ENCODE measurements at places on chromosomes 12 and 14.

DNA sequence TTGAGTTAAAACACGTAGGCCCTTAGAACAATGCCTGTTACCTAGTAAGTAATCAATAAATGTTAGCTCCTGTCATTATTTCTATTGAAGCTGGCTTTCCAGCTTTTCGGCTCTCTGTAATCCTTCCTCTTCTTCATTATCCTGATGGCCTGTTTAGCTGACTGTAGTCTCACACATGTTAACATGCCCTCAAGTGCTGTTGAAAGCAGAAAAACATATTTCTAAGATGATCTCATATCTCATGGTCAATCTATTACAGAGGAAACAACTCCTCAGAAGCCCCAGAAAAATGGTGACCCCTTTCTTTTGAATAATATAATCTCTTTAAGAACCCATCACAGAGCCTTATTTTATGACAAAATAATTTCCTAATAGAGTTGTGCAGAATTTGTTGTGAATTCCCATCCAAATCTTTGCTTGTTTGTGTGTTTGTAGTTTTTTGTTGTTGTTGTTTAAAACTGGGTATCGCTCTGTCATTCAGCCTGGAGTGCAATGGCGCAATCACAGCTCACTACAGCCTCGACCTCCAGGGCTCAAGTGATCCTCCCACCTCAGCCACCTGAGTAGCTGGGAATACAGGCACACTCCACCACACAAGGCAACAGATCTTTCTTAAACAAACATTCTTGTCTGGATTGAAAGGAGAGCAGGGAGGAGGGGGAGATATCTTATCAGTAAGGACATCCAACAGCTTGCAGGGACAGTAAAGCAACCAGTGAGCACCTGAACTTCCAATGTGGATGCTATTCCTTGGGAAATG lies 242.5 kb upstream of the CAND1 start:
- DNase-seq, result no peak

DNA sequence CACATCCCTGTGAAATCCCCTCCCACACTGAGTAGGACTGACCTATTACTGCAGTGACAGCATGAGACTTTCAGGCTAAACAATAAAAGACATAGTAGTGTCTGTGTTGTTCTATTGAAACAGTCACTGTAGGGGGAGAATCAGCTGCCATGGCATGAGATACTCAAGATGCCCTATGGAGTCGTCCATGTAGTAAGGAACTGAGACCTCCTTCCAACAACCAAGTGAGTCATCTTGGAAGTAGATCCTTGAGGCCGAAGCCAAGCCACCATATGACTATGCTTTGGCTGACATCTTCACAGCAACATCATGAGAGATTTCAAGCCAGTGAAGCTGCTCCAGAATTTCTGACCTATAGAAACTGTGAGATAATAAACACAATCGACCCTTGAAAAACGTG lies 12.1 kb upstream of the LRP6 start:
- DNase-seq, result no peak

DNA sequence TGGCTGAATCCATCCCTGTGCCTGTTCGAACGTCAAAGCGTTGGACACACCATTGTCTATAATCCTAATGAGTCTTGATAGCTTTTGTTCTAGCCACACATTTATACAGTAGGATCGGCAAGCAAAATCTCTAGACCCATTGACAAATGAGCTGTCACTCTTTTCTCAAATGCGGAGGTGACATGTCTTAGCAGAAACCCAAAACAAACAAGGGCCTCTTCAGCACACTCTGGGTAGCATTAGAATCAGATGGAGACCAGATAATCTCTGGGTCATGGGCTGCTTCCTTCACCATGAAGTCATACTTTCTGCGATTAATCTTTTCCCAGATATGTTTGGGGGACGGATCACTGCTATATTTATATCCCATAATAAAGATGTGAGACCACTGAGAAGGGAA lies 100.2 kb downstream of the PLXNC1 start:
- DNase-seq, result no peak

DNA sequence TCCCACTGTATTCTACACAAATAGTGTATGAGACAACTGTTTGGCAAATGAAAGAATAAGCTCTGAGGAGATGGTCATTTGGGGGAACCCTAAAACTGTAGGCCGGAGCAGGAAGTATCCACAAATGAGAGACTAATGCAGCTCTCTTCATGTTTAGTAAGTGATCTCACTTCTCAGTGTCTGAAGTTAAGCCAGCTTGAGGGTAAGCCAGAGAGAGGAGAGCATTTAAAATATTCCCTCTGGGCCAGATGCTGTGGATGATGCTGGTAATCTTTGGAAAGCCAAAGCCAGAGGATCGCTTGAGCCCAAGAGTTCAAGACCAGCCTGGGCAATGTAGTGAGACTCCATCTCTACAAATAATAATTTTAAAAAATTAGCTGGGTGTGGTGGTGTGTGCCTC lies 130.6 kb upstream of the SINHCAF start:
- no peak for DNase-seq

DNA sequence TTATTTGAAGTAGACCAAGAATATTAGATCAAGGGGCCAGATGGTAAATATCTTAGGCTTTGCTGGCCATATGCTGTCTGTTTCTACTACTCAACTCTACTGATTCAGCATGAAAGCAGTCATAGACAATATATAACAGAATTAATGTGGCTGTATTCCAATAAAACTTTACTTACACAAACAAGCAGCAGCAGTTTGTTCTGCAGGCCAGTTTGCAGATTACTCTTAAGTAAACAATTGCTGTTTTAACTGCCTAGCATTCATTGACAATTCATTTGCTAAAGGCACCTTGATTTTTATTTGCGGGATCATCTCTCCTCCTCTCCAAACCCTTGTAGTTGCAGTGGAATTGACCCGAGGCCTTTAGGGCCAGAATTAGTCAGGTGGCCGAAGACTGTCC lies 94.1 kb upstream of the GARIN6 start:
- no peak for DNase-seq

- no peak for DNase-seq
These were observed 27.4 kb downstream of the SINHCAF start for GRCh38 chr12:31298515-31298910.

GRCh38 chr14:49637534-49638078 lies 2.6 kb upstream of the DNAAF2 start:
- DNase-seq, result no peak

GRCh38 chr14:32399920-32400319 lies 70.8 kb downstream of the AKAP6 start:
- DNase-seq, result no peak

GRCh38 chr14:93975791-93976476 lies 436 bp downstream of the ASB2 start:
- DNase-seq, result no peak

- no peak for DNase-seq
These were observed 4.7 kb downstream of the MTERF2 start for GRCh38 chr12:106982229-106982628.

DNA sequence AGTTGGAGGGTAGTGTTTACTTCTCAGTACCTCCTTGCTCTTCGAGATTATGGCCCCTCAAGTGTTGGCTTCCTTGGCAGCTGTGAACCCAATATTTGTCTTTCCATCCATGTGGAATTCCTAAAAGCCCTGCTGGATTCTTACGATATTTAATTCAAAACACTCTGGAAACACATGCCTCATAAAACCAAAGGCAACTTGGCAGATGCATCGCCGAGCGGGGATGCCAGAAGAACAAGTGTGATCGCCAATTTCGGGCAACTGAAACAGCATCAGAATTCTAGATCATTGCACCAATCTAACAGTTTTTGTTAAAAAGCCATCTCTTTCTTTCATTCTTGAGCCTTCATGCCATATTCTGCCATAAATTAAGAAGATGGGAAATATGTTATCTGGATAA lies 934.4 kb downstream of the AACS start:
- DNase-seq, result no peak

DNA sequence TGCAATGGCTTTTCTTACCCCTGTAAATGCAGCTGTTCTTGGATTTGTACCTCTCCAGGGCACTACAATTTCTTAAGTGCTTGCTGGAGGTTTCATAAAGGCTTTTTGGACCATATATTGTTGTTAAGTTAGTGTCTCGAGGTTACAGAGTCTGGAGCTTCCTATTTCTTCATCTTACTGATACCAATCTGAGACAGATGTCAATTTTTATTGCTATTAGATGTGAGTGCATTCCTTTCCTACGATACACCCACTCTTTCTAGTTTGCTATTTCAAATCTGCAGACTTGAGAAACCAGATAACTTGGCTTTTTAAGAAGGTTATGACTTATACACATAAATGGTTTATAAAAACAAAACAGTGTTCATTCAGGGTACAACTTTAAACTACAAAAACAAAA lies 2.1 kb downstream of the NOXRED1 start:
- DNase-seq, result no peak

- no peak for DNase-seq
These were observed at the start of gene EFS for GRCh38 chr14:23365036-23365731. Gene EFS (minus strand): TSS chr14:23365172. CDS start chr14:23365025, 147 bp downstream.

DNA sequence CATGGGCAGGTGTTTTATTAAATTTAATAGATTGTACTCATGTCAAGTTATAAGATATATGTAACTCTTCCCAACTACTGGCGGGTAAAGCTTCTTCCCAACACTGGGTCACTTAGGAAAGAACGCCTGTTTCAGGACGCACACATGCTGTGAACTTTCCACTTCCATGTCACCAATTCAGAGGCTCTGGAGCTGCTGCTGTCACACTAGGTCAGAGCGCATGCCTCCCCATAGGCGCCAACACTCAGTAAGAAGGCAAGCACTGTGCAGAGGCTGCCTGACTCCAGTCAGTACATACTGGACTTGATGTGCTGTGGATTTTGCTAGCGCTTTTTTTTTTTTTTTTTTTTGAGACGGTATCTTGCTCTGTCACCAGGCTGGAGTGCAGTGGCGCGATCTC lies 17.2 kb downstream of the SLC15A4 start:
- no peak for DNase-seq

Measured in effector CD4-positive, alpha-beta T cell (primary cell).